Activated naive CD8-positive, alpha-beta T cell treated with anti-CD3 and anti-CD28 coated beads for 36 hours (primary cell): ENCODE measurements at places on chromosomes 6 and 20. TPM values are rescaled to one million over a fixed set of nuclear protein-coding genes. Genes with fewer than 3 reads are reported as not detected.

The PDE7B gene
- 0.54 TPM for total RNA-seq

The ERVFRD-1 gene
- total RNA-seq, result not detected

The REM1 gene
- not detected for total RNA-seq

The RNF8 gene
- 29.2 TPM for total RNA-seq

The MICA gene
- 10.5 TPM for total RNA-seq

The VSX1 gene
- not detected for total RNA-seq

The TMC2 gene
- not detected for total RNA-seq

The SLC22A1 gene
- 0.85 TPM for total RNA-seq

The HDGFL1 gene
- not detected for total RNA-seq

The TUBB2B gene
- total RNA-seq, result 0.28 TPM

The JAG1 gene
- total RNA-seq, result 0.19 TPM

The HDDC2 gene
- total RNA-seq, result 131 TPM

The NT5DC1 gene
- 42.6 TPM for total RNA-seq

The EPPIN gene
- total RNA-seq, result not detected

The ID4 gene
- total RNA-seq, result not detected
